ENCODE measurements at places on chromosomes 4 and X.

- no peaks in the 10 kb centered on the region for H3K36me3 ChIP-seq
- H3K27ac ChIP-seq, result no peak overlapping the region
- H3K27me3 ChIP-seq, result no peaks in the 10 kb centered on the region
Observed at GRCh38 chrX:110381216-110381615, 22.6 kb downstream of the RTL9 start.

- H3K4me1 ChIP-seq, result no peaks in the 10 kb centered on the region
- no peak overlapping the region for H3K4me3 ChIP-seq
- H3K27ac ChIP-seq, result no peak overlapping the region
- no peaks in the 10 kb centered on the region for H3K27me3 ChIP-seq
- H3K36me3 ChIP-seq, result no peaks in the 10 kb centered on the region
Observed at GRCh38 chrX:120262859-120263708, 12.5 kb downstream of the ZBTB33 start.

GRCh38 chr4:135538698-135539097, 1337.1 kb upstream of the PABPC4L start:
- DNase-seq, result no peak
- no peak overlapping the region for H3K4me3 ChIP-seq
- H3K4me1 ChIP-seq, result no peaks in the 10 kb centered on the region
- H3K27ac ChIP-seq, result no peak overlapping the region

GRCh38 chrX:30570505-30570904, 7.1 kb downstream of the TASL start:
- no peaks in the 10 kb centered on the region for H3K4me1 ChIP-seq
- no peaks in the 10 kb centered on the region for H3K27me3 ChIP-seq
- no peak for DNase-seq
- no peak overlapping the region for H3K27ac ChIP-seq
- no peaks in the 10 kb centered on the region for H3K36me3 ChIP-seq

DNA sequence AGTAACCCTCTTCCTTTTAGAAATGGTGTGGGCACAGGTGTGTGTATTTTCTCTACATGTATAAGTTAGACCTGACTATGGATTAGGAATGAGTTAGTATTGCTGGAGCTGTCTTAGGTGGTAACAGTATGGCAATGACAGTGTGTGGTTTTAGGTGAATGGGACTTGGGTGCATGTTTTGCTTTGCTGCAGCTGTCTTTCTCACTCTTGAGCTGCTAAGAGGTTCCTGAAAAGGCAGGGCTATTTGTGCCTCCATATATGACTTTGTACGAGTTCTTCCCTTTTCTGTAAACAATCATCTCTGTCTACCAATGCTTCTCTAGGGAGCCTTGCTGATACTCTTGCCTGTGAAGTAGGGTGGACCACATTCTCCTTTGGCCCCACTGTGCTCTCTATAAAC, 234.8 kb upstream of the HHIP start:
- DNase-seq, result no peak
- no peak overlapping the region for H3K27ac ChIP-seq
- H3K36me3 ChIP-seq, result no peaks in the 10 kb centered on the region
- H3K4me1 ChIP-seq, result no peaks in the 10 kb centered on the region
- no peak overlapping the region for H3K4me3 ChIP-seq
- no peaks in the 10 kb centered on the region for H3K27me3 ChIP-seq

GRCh38 chr4:140637836-140638235, 69.1 kb upstream of the UCP1 start:
- H3K36me3 ChIP-seq, result no peaks in the 10 kb centered on the region
- no peaks in the 10 kb centered on the region for H3K4me1 ChIP-seq
- DNase-seq, result no peak
- H3K27ac ChIP-seq, result no peak overlapping the region
- no peak overlapping the region for H3K4me3 ChIP-seq

GRCh38 chr4:145679520-145679919, 426 bp upstream of the C4orf51 start:
- H3K4me3 ChIP-seq, result peak overlapping the region; percentile 32
- DNase-seq, result peak; percentile 80
- H3K27me3 ChIP-seq, result no peaks in the 10 kb centered on the region
- H3K36me3 ChIP-seq, result no peaks in the 10 kb centered on the region
- peak overlapping the region; percentile 83 for H3K27ac ChIP-seq
- peaks cover 36% of the 10 kb centered on the region for H3K4me1 ChIP-seq

DNA sequence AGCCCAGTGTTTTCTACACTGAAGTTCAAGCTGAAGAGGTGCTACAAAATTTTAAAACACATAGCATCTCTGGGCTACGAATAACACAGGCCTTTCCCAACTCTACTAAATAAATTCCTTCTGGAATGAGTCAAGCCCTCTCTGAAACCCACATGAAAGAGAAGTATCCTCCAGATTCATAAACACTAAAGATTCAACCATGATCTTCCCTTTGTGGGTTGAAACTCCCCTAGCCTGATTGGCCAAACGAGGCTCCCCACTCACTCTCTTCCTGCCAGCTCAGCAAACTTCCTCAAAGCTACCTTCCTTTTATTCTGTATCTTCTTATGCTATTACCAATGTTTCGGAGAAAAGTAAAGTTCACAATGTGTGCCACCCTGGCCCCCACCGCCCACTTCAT, 95.4 kb downstream of the NKX6-1 start:
- H3K27me3 ChIP-seq, result no peaks in the 10 kb centered on the region
- H3K27ac ChIP-seq, result no peak overlapping the region
- no peaks in the 10 kb centered on the region for H3K4me1 ChIP-seq
- DNase-seq, result no peak
- H3K4me3 ChIP-seq, result no peak overlapping the region
- H3K36me3 ChIP-seq, result no peaks in the 10 kb centered on the region

DNA sequence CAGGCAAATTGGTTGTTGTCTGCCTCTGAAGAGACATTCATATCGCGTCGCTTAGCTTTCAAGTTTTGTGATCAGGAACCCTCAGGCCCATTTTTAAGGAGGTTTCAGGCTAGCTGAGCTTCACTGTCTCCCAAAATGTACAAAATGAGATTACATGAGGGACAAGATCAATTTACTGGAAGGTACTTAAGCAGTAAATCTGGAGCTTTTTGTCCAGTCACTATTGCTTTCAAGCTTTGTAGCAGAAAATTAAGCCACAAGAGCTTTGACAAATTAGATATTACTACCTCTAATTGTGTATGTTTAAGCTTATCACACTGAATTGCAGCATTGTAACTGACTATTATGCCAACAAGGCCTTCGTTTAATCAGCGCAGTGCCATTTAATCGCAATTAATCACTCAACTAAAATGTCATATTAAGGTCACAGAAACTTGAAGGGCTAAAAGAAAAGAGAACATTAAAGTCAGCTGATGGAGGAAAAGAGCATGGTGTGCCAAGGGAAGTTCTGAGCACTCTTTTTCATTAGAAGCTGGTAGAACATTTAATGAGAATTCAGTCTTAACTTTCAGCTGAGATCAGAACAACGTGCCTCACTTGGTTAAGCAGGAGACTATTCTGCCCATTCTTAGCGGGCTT, 353.0 kb downstream of the FBXO8 start:
- no peak overlapping the region for H3K4me3 ChIP-seq
- H3K27me3 ChIP-seq, result no peaks in the 10 kb centered on the region
- no peak overlapping the region for H3K27ac ChIP-seq
- H3K4me1 ChIP-seq, result no peaks in the 10 kb centered on the region

GRCh38 chr4:185457136-185457535, 14.4 kb downstream of the CCDC110 start:
- DNase-seq, result no peak
- no peaks in the 10 kb centered on the region for H3K27me3 ChIP-seq
- H3K4me1 ChIP-seq, result peaks cover 8% of the 10 kb centered on the region
- no peak overlapping the region for H3K27ac ChIP-seq

GRCh38 chrX:42606591-42606990, 171.4 kb downstream of the PPP1R2C start:
- H3K36me3 ChIP-seq, result no peaks in the 10 kb centered on the region
- DNase-seq, result no peak
- no peak overlapping the region for H3K27ac ChIP-seq
- H3K4me3 ChIP-seq, result no peak overlapping the region
- H3K27me3 ChIP-seq, result no peaks in the 10 kb centered on the region

DNA sequence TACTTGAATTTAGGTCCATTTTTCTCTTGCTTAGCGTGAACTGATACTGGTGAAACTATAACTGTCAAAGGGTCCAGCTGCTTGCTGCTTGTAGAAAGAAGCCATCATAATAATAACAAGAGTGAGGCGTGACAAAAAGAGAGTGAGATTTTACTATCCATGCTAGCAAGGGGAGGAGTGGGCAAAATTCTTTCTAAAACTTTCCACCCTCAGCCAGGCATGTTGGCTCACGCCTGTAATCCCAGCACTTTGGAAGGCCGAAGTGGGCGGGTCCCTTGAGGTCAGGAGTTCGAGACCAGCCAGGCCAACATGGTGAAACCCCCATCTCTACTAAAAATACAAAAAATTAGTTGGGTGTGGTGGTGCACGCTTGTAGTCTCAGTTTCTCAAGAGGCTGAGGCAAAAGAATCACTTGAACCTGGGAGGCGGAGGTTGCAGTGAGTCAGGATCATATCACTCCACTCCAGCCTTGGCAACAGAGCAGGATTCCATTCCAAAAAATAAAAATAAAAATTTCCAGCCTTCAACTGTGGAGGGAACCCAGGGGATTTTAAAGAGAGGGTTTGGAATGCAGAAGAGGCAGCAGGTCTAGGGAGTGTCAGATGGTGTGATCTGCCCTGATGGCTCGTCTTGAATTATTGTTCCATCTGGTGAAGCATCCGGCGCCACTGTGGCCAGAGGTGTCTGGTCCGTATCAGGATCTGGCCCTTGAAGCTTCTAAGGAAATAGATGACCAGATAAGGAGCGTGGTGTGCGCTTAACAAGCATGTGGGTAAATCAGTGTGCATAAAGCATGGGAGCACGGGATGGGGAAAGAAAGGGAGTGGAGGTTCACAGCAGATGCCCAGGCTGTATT, 51.8 kb downstream of the LRP2BP start:
- H3K27ac ChIP-seq, result no peak overlapping the region
- H3K4me3 ChIP-seq, result no peak overlapping the region
- H3K4me1 ChIP-seq, result no peaks in the 10 kb centered on the region
- no peaks in the 10 kb centered on the region for H3K36me3 ChIP-seq
- no peaks in the 10 kb centered on the region for H3K27me3 ChIP-seq

GRCh38 chrX:9847071-9847470, 60.8 kb downstream of the SHROOM2 start:
- no peaks in the 10 kb centered on the region for H3K4me1 ChIP-seq
- H3K27me3 ChIP-seq, result no peaks in the 10 kb centered on the region
- no peak for DNase-seq
- H3K27ac ChIP-seq, result no peak overlapping the region
- H3K4me3 ChIP-seq, result no peak overlapping the region

- no peak overlapping the region for H3K4me3 ChIP-seq
- DNase-seq, result no peak
- H3K4me1 ChIP-seq, result no peaks in the 10 kb centered on the region
Observed at GRCh38 chr4:650951-651883, 22.9 kb downstream of the ATP5ME start.

DNA sequence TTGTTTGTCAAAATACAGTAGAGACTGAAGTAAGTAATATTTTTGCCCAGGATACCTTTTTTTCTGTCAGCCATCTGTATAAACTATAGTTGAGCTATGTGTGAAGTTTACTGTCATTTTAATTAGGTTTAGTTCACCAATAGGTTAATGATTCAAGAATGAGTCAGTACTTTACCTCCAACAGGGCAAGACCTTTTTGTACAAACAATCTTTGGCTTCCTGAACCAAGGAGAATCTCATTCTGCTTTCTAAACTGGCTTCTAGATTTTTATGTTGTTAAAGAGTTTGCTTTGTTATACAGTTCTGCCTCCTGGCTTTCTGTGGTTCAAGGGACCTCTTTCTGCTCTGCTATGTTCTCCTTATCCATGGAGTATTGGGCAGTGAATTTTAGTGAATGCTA, 412.0 kb upstream of the NR3C2 start:
- H3K36me3 ChIP-seq, result no peaks in the 10 kb centered on the region
- DNase-seq, result no peak
- peaks cover 4% of the 10 kb centered on the region for H3K4me1 ChIP-seq
- no peaks in the 10 kb centered on the region for H3K27me3 ChIP-seq
- H3K27ac ChIP-seq, result no peak overlapping the region

DNA sequence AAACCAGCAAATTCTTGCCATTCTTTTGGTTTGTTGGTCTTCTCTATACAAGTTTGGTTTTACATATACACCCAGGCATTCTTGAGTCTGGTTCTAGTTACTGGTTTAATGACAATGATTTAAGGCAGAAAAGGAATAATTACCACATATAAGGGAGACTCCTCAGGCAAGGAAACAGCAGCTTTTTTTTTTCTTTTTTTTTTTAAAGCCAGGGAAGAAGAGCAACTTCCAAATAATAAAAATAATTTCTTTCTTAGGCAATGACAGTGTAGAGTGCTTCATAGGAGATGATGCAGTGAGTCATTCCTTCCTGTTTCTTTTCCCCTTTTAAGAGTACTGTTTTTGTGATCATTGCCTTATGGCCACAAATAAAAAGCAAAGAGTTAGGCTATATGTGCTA, 289.7 kb downstream of the DKK2 start:
- H3K4me3 ChIP-seq, result no peak overlapping the region
- no peak for DNase-seq
- H3K27me3 ChIP-seq, result no peaks in the 10 kb centered on the region
- H3K4me1 ChIP-seq, result no peaks in the 10 kb centered on the region

DNA sequence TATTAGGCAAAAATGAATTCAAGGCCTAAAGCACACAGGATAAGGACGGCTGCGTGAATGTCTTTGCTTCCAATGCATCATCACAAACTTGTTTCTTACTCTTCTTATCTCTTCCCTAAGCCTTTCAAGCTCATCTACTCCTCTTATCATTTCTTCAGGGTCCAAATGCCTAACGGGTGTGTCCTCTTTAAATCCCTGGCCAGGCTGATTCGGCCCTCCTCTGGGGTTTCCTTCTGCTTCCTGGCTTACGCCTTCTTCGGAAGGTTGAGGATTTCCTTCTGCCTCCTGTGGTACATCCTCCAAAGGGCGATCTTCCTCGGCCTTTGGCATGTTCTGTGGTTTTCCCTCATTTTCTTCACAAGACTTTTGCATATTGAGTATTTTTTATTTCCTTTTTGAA, 1.3 kb downstream of the TCEAL8 start:
- H3K27me3 ChIP-seq, result no peaks in the 10 kb centered on the region
- H3K36me3 ChIP-seq, result no peaks in the 10 kb centered on the region
- H3K4me1 ChIP-seq, result no peaks in the 10 kb centered on the region
- H3K27ac ChIP-seq, result peak overlapping the region; percentile 78

DNA sequence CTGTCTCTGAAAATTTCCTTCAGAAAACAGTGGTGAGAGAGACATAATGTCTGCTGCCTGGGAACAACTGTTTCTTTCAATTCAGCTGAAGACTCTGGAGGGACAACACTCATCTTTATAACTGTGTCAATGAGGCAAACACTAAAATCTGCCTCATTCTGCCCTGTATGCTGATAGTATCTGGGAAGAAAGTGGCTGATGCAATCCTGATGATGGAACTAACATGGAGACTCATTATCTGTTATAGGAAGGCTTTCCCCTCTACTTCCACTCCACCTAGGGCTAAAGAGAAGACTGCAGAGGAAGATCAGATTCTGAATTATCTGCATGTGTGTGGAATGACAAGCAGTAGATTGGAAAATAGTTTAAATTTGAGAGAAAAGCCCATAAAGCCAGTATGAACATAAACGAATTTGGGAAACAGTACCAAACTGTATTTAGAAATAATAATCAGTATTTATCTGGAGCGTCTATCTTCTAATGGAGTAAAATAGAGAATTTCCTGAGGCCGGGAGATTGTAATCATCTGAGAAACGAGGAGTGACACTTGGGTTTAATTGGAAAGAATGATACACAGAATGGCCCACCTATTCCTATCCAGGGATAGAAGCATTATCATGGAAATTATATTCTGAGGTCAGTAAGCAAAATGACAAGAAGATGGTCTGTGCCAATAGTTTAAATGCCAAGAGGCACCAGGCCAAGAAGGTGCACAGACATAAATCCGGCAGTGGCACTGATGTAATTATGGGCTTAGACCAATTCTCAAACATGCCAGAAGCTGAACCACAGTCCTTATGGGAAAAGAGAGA, 85.4 kb downstream of the SHISA3 start:
- no peak for DNase-seq
- H3K4me1 ChIP-seq, result peaks cover 12% of the 10 kb centered on the region
- no peaks in the 10 kb centered on the region for H3K27me3 ChIP-seq
- no peaks in the 10 kb centered on the region for H3K36me3 ChIP-seq
- H3K4me3 ChIP-seq, result no peak overlapping the region
